ENCODE measurements at places on chromosomes 12 and 14.

DNA sequence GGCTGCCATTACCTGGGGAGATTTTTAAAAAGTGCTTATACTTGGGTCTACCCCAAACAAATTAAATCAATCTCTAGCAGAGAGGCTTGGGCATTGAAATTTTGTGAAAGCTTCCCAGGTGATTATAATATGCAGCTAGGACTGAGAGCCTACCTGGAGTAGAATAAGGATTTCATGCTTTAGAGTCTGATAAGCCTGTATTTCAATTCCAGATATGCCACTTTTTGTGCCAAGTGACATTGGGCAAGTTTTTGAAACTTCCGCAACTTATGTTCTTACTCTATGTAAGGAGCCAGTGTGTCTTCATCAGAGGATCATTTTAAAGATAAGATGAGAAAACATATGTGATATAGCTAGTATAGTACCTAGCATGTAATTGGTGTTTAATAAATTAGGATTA lies 159.8 kb upstream of the LRIG3 start:
- DNase-seq: no peak

- DNase-seq: no peak
Observed at GRCh38 chr14:23070262-23071129, 13.2 kb upstream of the CDH24 start.

DNA sequence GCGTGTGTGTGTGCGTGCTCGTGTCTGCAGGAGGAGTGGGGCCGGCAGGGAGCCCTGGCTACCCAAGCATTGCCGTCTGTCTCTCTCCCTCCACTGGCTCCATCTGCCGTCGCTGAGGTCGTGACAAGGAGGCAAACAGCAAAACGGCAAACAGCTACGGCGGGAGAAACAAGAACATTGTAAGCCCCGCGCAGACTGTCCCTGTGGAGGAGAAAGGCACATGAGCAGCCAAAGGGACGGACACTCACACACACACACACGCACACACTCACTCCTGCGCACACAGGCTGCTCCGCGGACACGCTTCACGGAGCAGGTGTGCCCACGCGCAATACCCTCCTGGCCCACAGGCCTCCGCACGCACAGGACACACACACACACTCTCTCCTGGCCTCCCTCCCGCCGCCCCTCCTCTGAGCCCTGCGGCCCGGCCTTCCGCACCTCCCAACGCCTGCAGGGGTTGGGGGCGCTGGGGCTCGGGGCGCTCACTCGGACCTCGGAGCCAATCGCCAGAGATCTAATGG lies 905 bp downstream of the CISTR start:
- no peak for DNase-seq

DNA sequence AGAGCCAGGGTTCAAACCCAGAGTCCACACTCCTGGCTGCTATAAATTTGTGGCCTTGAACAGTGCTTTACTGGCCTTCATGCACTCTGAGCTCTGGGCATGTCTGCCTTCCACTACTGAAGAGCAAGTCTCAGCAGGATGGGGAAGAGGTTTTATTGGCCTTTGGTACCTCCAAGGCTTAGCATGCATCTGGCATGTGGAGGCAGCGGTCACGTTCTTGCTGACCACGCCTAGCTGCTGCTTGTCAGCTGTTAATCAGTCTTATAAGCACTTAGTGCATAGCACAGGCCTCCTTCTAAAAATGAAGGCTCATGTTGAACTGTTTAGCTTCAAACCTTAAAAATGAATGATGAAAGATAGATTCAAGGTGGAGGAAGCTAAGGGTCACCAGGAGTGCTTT lies 177.5 kb downstream of the PELI2 start:
- no peak for DNase-seq

DNA sequence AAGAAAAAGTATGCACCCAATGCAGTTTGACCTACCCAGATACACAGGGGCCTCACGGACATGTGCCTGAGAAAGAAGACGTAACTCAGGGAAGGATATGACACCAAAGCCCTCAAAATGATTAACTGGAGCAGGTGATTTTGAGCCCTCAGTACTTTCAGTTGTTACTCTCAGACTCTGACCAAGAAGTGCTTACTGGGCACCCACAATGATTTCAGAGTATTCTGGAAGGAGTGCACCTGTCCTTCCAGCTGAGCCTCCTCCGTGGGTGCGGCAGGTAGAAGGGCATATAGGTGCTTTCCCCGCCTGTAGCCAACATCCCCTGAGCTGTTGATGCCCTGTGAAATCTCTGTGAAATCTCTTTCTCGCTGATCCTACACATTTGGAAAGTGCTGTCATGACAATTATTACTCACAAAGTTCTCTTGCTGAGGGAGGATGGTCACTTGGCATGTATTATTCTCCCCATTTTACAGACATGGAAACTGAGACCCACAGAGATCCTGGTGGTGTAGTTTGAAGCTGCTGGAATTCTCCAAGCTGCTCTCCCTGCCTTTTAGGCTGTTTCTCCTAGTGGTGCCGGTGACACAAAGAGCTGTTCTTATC lies 154.3 kb upstream of the CCND2 start:
- no peak for DNase-seq

DNA sequence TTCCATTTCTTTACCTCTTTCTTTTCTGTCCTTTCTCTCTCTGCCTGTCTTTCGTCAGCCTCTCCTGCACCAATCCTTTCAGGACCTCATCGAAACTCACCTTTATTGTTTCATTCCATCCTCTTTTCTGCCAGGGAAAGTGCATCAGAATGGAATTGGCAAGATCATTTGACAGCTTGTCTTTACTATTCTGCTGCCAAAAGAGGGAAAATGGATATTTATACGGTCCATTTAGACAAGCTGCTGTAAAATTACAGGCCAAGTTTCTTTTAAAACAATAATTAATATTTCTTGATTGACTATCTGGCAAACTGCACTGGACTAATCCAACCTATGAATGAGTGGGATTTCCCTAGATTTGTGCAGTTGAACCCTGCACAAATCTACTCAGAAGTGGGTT lies 7.6 kb upstream of the SRGAP1 start:
- DNase-seq: no peak

GRCh38 chr12:19223695-19224094 lies 94.2 kb downstream of the PLEKHA5 start:
- no peak for DNase-seq

DNA sequence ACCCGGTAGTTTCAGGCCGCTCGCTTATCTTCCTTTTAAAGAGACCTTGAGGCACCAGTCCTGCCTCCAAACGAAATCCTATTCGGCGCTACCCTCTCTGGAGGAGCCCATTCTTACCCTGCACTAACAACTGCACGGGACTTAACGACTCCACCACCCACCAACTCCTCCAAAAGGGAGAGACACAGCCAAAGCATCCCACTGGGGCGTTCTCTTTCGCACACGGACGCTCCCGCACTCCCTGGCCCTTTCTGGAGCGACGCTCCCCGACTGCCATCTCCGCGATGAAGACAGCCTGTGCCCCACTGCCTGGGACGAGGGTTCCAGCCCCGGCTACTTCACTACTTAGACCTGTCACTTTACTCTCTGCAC lies 650 bp downstream of the GALC start:
- DNase-seq: no peak

DNA sequence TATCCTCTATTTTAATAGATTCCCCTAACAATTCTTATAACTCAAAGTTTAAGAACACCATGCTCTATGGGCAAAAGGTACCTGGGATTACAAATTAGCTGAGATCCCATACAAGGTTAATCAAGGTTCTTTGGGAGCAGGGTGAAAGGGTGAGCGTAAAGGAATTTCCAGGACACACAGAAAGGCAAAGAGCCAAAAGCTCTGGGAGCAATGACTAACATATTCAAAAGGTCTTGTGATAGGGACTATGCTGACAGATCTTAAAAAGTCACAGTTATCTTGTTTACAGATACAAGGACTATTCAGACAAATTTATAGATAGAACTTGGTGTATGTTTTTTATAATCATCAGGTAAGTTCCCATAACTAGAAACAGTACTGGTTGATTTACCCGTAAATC lies 19.5 kb upstream of the PPFIBP1 start:
- DNase-seq: no peak
